NCI-H1105 treated with DMSO at 0.1 percent for 48 hours (cell line): ENCODE measurements at places on chromosomes 12 and 14.

DNA sequence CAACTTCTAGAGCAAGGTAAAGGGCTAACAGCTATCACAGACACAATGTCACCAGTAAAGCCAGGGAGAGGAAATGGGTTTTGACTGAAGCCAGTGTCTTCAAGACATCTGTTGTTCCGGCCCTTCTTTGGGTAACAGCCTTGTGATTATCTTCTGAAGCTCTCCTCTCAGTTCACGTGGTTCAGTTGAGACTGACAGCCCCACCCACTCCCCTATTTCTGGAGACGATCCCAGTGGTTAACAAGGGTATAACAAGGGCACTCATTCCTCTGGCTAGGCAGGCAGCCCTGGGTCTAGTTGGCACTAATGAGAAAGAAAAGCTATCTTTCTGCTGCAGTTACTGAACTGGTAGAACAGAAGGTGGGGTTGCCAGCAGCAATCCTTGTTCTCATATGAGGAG, 6.9 kb downstream of the GNPTAB start:
- peak; percentile 36 for DNase-seq

DNA sequence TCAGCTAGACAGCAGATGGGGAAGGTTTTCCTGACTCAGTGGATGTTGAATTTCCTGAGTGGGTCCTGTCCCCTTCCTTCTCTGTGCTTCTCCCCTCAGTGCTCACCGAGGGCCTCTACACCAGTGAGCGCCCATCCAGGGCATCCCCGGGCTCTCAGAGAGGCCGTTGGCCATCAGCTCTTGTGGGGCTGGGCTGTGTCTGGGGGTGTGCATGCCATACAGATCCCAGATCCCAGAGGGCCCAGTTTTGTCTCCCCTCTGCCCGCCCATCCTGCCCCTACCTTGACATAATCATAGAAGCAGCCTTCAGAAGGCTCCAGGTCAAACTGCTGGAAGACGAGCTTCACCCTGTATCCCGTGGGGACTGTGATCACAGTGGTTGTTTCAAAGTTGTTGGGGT, 1.1 kb downstream of the C1R start:
- no peak for DNase-seq

DNA sequence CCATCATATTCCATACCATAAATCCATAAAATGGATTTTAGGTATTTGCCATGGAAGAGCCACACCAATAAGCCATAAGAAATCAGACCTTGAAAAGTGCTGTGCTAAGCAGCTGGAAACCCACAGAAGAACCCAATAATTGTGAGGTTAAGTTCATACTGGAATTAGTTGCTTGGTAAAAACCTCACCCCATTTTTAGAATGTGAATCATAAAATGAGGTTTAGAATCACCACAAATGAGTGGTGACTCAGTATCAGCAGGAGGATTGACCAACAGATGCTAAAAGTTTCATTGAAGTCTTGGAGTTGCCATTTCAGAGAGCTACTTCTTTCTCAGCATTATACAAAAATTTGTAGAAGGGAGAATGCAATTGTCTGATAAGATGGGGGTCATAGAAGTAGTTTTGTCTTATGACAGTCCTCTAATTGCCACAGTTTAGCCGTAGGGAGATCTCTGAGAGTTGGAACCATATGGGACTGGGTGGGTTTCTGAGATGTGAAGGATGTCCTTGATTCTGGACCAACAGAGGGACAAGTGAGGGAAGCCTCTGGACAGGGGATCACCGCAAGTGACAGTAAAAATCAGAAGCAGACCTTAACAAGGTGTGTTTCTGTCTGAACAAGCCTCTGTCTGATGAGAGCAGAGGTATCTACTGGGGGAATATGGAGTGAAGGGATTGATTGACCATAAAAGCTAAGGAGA, 1.4 kb upstream of the STON2 start:
- DNase-seq, result no peak

- no peak for DNase-seq
Observed at GRCh38 chr14:76268700-76269099, 107.2 kb upstream of the ESRRB start.
